Activated naive CD8-positive, alpha-beta T cell treated with anti-CD3 and anti-CD28 coated beads, Interleukin-2, amount 10 ng/mL, durations not matched to agents 7 days and 5 days (primary cell): ENCODE measurements at places on chromosomes 3 and 15.

- DNase-seq: no peak
These were observed 98.8 kb upstream of the MB21D2 start for GRCh38 chr3:193016437-193016901.

DNA sequence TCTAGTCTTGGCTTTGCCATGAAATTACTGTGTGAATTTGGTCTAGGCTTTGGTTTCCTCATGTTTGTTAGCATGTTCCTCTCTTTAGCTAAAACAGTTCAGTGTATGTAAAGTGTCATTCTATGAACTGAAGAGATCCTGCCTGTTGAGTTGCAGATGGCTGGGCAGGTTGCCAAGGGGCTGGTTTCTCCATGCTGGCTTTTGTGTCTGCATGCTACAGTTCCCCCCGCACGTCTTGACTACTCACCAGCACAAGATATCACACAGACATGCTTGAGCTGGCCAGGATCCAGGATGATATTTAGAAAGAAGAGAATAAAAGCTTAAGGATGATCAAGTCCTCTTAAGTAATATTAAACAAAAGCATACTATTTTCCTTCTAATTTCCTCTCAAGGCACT lies 90.2 kb downstream of the CERS3 start:
- DNase-seq: no peak

- no peak for DNase-seq
These were observed 86.6 kb downstream of the HMG20A start for GRCh38 chr15:77507143-77507897.

- DNase-seq: no peak
These were observed 28.1 kb downstream of the RPSA start for GRCh38 chr3:39434574-39434973.

DNA sequence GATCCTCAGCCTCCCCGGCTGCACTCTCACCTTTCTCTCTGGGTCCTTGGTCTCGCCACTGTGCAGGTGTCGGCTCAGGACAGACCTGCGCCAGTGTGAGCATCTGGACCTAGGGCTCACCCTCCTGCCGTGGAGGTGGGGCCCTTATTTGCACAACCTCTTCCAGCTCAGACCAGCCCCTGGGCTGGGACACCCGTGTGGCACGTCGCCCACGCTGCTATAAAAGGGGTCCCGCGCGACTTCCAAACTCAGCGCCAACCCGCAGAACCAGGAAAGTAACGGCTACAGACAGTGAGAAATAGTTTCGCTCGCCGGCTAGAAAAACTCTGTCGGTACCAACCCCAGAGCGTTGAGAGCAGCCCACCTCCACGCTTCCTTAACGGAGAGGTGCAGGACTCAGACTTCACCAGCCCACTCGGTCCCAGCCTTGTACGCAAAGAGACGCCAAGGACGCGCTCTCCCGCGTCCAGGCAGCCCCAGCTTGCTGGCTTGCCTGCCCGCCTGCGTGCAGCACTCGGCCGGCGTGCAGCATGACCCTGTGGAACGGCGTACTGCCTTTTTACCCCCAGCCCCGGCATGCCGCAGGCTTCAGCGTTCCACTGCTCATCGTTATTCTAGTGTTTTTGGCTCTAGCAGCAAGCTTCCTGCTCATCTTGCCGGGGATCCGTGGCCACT lies at the start of the genes DUOX2 and DUOXA2:
Gene DUOX2 (minus strand): TSS at position 97 of the 675 bp plus-strand sequence. CDS start 761 bp downstream, outside the sequence.
Gene DUOXA2 (plus strand): TSS at position 251 of the 675 bp plus-strand sequence. CDS start 280 bp downstream, at position 531.
- DNase-seq: no peak

DNA sequence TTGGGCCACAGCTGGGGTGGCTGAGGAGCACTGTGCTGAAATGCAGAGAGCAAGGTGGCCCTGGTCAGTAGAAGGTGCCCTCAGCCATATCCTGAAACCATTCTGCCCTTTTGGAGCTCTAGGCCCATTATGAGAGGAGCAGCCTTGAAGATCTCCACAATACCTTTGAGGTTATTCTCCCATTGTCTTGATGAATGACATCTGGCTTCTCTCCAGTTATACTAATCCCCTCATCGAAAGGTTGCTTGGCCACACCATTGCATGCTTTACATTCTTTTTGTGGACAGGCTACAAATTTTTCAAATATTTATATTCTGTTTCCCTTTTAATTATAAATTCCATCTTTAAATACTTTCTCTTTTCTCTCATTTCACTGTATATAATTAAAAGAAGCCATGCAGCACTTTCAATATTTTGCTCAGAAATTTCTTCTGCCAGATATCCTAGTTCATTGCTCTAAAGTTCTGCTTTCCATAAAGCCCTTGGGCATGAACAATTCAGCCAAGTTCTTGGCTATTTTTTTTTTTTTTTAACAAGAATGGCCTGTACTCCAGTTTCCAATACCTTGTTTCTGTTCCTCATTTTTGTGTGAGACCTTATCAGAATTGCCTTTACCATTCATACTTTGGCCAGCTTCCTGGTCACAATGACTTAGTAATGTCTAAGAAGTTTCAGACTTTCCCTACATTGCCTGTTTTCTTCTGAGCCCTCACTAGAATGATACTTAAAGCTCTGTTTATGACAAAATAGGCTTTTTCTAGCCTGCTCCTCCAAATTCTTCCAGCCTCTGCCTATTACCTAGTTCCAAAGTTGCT lies 138.9 kb upstream of the SGO1 start:
- DNase-seq: no peak
